Fibroblast of skin of right biceps (primary cell): ENCODE measurements at places on chromosomes 13 and 19.

GRCh38 chr19:13370948-13371347 is 135.3 kb downstream of the CACNA1A start:
- no peak for DNase-seq

- no peak for DNase-seq
These were observed 16.2 kb upstream of the ANGPTL8 start for GRCh38 chr19:11223200-11223599.

DNA sequence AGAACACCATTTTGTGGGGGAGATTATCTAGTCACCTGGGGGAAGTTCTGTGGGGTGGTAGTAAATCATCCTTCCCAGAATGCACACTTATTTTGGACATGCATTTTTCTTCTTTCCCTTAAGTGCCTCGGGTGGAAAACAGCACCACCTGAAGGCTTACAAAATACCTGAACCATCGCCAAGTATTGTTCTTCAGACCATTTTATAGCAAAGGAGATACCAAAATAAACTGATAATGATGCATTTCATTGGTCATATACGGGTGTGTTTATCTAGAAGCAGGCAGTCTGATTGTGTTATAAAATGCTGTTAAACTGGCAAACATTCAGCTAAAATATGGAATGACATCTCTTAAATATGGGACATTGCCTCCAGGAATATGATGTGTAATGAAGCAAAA is 1034.7 kb downstream of the SLITRK1 start:
- DNase-seq = no peak

DNA sequence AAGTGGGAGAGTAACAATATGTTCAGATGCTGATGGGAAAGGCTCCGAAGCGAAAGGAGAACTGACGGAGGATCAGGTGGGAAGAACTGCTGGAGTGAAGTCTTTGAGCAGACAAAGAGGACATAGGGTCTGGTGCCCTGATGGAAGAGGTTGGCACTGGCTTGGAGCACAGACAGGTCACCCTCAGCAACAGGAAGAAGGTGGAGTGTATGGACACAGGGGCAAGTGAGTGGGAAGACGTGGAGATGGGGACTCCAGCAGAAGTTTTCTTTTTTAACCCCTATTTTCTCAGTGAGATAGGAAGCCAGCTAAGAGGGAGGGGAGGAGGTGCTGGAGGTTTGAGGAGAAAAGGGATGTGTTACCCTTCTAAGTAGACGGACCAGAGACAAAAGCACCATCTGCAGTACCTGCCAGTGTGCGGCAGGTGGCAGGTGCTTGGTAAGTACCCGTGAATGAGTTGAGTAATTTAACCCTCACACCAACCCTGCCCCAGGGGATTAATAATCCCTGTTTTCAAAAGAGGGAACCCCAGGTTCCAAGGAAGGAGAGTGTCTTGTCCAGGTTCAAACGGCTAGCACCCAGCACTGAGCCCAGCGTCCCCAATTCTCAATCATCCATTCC is 11.2 kb downstream of the HAS1 start:
- DNase-seq = peak; percentile 50

- peak; percentile 85 for DNase-seq
These were observed 531.7 kb upstream of the ARGLU1 start for GRCh38 chr13:107099661-107100060.

DNA sequence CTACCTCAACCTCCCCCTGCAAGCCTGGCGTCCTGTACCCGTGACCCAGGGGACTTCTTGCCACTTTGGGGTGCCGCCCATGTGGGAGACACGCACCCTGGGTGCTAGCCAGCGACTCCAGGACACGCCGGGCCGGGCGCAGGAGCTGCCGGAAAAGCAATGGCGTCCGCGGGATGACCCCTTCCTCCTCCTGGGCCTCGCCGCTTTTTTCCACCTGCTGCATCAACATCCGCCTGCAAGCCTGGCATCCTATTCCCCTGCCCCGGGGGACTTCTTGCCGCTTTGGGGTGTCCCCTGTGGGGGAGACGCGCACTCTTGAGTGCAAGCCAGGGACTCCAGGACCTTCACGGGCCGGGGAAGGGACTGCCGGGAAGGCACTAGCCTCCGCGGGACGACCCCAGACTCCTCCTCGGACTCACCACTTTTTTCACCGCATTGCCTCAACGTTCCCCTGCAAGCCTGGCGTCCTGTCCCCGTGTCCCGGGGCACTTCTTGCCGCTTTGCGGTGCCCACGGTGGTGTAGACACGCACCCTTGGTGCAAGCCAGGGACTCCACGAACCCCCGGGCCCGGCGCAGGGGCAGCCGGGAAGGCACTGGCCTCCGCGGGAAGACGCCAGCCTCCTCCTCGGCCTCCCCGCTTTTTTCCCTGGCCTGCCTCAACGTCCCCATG is 237.8 kb downstream of the TUBA3C start:
- DNase-seq = no peak

DNA sequence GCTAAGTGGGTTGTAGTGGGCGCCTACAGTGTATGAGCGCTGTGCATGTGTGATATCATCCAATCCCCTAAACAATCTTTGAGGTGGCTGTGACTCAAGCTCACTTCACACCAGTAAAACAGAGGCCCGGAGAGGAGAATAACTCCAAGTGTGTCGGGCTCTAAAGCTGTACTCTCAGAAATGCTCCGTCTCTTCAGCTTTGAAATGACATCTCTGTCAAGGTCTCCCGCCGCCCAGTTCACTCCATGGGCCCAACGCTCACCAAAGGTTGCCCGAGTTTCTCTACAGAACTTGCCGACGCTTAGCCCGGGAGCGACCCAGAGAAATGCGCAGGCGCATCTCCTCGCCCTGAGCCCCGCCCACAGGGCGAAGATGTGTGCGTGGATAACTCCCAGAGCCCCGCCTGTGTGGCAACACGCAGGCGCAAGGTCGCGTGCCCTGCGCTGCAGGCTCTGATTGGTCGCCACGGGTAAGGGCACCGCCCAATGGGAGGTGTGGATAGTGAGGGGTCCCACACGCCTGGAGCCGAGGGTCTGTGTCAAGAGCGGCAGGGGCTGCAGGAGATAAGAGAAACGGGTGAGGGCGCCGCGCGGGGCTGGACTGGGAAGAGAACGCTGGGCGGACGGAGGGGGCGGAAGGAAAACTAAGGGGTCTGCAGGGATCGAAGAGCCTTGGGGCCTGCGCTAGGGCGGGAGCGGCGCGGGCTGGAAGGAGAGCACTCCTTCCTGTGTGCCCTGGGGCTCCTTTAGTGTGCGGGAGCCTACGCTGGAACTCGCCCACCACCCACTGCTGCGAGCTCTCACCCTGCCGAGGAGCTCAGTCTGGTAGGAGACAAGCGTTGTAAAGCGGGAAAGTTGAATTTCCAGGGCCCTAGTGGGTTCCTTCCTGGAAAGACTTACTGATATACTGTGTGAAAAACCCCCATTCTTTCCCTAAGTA is at the start of gene ZNF526:
TSS of gene ZNF526 (plus strand) at position 501 of the 939 bp plus-strand sequence. CDS start 4,092 bp downstream, outside the sequence.
- DNase-seq = peak; percentile 97

GRCh38 chr13:76745261-76746200 is 140.7 kb downstream of the KCTD12 start:
- no peak for DNase-seq

DNA sequence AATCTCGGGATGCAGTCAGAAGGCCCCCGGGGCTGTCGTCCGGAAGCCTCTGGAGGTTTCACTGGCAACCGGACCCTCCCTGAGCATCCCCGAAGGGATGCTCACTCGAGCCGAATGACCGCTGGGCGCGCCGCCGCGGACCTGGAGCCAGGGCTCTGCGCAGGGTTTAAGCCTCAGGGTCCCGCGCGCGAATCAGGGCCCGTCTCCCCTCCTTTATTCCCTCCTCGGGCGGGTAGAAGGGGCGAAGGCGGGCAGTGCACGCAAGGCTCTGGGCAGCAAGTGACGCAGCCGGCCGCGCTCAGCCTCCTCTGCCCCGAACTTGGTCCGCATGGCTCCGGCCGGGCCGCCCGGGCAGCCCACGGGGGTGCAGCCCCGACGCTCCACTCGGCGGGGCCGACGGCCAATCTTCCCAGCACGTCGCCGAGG is 572 bp downstream of the SHISA2 start:
- no peak for DNase-seq

DNA sequence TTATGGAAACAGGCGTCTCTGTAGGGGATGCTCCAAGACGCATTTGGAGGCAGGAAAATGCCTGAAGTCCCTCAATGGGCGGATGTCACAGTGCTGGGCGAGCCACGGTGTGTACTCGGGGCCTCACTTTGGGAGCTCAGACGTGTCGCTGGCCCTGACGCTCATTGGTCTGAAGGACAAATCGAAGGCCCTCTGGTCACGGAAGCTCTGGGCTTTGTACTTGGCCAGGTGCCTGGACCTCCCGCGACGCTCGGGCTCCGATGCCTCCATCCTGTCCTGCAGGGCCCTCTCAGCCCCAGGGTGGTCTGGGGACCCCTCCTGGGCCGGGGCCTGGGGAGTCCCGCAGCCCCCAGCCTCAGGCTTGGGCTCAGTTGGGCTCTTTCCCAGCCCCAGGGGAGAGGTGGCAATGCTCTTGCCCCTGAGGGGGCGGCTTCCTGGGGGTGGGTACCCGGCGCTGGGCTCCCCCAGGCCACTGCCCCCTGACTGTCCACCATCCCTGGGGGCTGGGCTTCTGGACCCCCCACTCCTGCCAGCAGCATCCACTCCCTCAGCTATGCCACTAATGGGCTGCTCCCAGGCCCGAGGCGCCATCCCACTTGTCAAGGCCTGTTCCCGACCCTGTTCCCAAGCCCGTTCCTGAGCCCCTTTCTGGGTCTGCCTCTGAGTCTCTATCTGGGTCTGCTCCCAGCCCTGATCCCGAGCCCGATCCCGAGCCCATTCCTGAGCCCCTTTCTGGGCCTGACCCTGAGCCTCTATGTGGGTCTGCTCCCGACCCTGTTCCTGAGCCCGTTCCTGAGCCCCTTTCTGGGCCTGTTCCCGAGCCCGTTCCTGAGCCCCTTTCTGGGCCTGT is 39.5 kb upstream of the GRTP1 start:
- no peak for DNase-seq

DNA sequence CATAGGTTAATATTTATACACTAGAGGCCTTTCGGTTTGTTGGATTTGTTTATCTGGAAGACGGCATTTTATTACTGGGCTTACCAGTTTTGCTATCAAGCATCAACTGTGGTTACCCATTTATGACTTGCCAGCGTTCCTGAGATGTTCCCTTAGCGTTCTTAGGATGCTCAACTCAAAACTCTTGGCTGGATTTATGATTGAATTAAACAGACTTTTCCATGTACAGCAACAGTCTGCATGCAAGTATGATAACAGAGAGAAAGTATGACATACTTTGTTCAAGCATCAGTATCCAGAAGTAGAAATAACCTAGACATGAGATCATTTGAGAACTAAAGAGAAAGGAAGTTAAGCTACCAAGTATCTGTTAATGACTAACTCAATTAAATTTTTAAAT is 29.9 kb upstream of the RNF113B start:
- peak; percentile 93 for DNase-seq

DNA sequence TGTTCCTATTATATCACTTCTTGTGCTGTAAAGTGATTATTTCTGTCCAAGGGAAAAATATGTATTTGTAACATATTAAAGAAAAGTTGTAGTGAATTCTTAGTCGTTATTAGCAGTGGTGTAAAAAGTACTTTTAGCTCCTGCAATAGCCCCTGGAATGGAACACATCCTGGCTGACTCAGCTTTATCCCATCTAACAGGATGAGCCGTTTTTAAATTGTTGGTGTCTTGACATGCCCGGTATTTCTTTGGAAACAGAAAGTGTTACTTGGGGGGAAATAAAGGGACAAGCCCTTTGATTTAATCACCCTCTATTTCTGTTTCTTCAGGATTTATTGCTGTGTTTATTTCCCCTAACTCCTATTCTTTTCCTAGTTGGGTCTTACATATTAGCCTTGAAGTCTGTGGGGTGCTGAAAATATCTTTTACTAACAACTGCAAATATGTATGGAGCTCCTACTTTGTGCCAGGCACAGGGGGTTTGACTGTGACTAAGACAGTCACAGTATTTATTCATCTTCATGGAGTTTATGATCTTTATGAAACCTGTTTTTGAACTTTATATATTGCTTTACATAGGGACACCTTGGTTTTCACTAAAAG is 17.9 kb downstream of the COG3 start:
- peak; percentile 22 for DNase-seq

- no peak for DNase-seq
These were observed 23.6 kb downstream of the PROZ start for GRCh38 chr13:113182046-113182445.

GRCh38 chr19:579111-579841 is 6.9 kb downstream of the BSG start:
- DNase-seq = no peak

- DNase-seq = no peak
These were observed 382.9 kb downstream of the OLFM4 start for GRCh38 chr13:53411463-53411862.

DNA sequence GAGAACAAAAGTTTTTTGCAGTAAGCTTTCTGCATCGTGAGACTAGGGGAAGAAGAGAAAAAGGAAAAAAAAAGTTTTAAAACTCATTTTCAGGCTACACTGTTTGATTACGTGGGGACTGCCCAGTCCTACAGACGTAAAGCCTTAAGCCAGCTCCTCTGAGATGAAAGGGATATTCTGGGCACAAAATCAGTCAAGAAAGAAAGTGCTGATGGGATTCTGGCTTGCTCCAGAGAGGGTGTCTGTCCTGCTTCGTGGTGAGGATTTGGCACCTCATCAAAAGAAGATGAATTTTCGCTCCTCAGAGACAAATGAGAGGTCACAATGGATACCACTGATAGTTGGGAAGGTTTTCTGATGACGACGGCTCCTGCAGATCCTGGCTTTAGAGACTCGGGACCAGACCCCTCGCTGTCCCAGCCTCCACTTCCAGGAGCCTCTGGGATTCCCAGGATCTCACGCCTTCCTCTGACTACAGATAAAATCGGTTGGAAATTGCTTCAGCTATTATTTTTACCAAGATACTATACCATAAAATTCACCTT is 9.7 kb downstream of the TEX29 start:
- no peak for DNase-seq

GRCh38 chr13:32316028-32316339 is 676 bp downstream of the BRCA2 start:
- no peak for DNase-seq

- no peak for DNase-seq
These were observed 327.5 kb upstream of the DACH1 start for GRCh38 chr13:72194523-72194922.

- no peak for DNase-seq
These were observed 7.4 kb downstream of the MED26 start for GRCh38 chr19:16620584-16620983.

- DNase-seq = no peak
These were observed 362 bp downstream of the WTIP start for GRCh38 chr19:34481861-34482379.

- DNase-seq = no peak
These were observed 2.8 kb downstream of the KCTD4 start for GRCh38 chr13:45198041-45198440.

GRCh38 chr19:18167011-18167410 is 6.6 kb upstream of the IFI30 start:
- DNase-seq = no peak

DNA sequence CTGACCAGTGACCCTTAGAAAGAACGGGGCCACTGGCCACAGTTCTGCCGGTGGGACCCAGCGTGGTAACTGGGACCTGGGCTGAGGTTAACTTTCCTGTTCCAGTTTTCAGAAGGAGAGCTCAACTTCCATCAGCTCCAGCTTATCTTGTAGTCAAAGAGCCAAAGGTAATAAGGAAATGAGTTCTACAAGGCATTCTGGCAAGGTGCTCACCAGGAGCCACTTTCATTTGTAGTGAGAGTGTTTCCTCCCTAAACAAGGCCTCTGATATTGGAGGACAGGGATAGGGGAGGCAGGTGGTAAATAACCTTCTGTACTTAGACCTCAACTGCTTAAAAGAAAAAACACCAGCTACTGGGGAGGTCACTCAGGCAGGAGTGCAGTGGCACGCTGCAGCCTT is 38.1 kb downstream of the PBX4 start:
- DNase-seq = no peak

- DNase-seq = no peak
These were observed 4.8 kb downstream of the LENG9 start for GRCh38 chr19:54458648-54459281.

GRCh38 chr19:40609561-40610395 is 8.6 kb downstream of the LTBP4 start:
- DNase-seq = peak; percentile 77
